ENCODE measurements at places on chromosomes 7 and 10.

DNA sequence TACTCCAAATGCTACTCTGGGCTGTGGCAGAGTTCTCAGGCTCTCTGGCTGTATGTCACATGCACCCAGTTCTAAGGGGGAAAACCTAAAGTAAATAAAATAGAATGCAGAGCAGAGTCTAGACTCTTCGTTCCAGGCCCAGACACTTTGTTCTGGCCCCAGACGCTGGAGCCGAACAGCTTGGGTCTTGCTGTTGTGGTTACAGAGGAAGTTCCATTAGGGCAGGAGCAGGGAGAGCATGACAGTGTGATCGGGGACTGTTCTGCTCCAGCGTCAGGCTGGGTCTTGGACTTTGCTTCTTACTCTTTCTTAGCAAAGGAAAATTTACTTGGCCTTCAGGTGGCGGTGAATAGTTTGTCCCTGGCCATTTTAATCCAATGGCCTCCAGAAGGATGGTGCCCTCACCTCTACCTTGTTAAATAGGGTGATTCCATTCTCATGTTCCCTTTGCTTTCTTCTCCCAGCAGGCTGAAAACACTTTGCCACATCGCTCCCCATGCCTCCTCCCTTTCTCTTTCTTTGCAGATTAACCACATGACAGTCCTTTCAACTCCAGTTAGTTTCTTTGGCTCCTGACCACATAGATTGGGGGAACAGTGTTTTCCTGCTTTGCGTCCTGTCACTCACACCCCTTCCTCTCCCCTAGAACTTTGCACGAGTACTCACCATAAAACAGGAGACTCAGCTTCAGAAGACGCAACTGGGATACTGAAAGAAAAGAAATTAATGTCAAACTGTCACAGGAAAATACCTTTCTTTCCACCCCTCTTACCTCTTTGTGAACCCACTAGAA is 730.8 kb downstream of the SUGCT start:
- DNase-seq = no peak

DNA sequence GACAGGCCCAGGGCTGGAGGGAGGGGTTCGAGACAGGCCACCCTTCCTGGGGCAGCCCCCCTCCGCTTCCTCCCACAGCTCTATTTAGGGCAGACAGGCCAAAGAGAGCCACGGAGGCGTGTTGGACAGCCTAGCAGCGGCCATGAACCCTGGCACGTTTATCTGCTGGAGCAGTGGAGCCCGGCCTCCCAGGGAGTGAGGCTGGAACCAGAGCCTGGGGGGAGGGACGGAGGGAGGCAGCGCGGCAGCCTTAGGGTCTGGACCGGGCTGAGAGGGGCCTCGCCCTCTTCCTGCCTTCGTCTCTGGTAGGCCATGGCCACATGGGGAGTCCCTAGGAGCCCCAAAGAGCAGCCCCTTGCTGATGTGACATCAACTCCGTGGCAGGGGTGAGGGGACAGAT is 17.1 kb downstream of the UNCX start:
- DNase-seq = no peak

- no peak for DNase-seq
Observed at GRCh38 chr10:59279991-59280505, 82.3 kb downstream of the FAM13C start.

- peak; percentile 19 for DNase-seq
Observed at GRCh38 chr7:87148332-87148955, 3.8 kb upstream of the DMTF1 start.

DNA sequence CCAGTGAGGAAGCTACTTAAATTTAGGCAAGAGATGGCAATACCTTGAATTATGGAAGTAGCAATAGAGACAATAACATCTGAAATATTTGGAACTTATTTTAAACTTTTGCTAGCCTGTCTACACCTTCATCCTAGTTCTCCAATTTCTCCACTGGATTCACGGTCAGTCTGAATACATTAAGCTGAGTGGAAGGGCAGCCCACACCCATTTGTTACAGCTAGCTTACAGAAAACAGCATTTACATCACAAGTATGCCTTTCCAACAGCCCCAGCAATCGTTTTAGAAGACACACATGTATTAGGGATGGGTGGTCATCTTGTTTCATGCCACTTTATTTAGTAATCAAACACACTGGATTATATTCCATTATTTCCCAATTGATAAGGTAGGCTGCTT is 16.7 kb downstream of the EPC1 start:
- DNase-seq = no peak

GRCh38 chr10:117662751-117663540 is 120.4 kb downstream of the EMX2 start:
- no peak for DNase-seq

GRCh38 chr7:115679976-115680375 is 350.6 kb downstream of the TFEC start:
- no peak for DNase-seq

GRCh38 chr7:16396766-16397500 is 24.4 kb downstream of the CRPPA start:
- no peak for DNase-seq

DNA sequence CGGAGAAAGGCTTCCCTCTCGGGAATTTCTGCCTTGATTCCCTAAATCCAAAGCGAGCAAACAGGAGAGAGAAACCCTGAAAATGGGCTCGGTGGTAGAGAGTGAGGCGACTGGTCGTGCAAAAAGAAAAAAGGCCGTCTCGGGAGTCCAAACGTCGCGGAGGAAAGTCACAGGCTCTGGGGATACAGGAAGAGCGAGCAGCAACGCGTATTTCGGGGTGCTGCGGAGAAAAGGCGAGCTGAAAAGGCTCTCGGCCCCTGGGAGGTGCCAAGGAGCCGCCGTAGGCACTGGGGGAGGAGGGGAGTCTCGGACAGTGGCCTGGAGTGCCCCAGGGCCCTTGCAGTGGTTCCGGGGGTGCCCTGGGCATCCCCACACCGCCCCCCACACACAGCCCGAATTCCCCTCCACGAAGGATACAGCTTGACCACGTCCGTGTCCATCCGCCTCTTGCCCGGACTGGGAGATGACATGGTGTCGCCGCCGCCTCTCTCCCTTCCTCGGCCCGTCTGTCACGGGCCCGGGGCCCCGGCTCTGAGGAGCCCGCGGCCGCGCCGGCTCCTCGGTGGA is 591 bp downstream of the UBE2H start:
- DNase-seq = no peak

DNA sequence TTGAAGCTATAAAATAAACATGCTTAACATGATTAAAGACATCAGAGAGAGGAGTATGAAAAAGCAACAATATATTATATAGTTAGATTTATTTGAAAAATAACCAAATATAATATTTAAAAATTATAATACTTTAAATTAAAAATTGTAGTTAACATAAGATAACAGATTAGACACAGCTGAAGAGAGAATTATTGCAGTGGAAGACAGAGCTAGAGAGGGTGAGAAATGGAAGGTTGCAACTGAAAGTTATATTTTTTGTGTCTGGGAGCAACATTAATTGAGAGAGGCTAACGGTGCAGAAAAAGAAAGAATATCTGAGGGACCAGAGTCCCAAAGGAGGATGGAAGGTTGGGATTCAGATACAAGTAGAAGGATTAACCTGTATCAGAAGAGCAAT is 548.9 kb upstream of the FZD8 start:
- DNase-seq = no peak

GRCh38 chr7:151761957-151762356 is 115.0 kb downstream of the PRKAG2 start:
- DNase-seq = no peak

- DNase-seq = peak; percentile 28
Observed at GRCh38 chr10:110137142-110137545, 70.3 kb upstream of the MXI1 start.

DNA sequence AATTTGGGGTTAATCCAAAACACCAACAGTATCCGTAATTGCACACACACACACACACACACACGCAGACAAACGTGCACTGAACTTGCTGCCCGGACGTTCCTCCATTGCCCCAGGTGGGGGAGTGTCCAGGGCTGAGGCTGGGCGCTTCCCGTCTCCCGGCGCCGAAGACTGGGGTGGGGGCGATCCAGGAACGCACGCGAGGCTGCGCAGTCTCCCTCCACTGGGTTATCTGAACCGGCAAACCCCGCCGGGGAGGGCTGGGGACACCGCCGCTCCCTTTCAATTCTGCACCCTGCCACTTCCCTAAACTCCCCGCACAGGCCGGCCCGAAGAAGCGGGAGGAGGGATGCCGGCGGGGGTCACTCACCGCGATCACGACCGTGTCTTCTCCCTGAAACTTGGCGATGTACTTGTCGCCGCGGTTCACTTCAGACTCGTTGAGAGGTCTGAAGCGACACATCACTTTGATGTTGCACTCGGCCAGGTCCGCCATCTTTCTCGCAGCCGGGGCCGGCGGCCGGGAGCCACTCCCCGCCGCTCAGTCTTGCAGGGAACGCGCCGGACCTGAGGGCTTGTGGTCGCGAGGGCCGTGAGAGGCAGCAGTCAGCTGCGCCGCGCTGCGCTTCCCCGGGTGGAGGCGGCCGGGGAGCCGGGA is 618 bp downstream of the KIF5B start:
- DNase-seq = peak; percentile 58

DNA sequence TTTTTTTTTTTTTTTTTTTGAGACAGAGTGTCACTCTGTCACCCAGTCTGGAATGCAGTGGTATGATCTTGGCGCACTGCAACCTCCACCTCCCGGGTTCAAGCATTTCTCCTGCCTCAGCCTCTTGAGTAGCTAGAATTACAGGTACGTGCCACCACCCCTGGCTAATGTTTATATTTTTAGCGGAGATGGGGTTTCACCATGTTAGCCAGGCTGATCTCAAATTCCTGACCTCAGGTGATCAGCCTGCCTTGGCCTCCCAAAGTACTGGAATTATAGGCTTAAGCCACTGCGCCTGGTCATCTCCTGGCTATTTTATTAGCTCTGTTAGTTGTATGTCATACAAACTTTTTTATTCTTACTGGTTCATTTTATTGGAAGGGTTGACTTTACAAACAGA is 103.0 kb downstream of the LCOR start:
- no peak for DNase-seq

- DNase-seq = no peak
Observed at GRCh38 chr7:129609666-129610065, 1.9 kb upstream of the NRF1 start.

Data from NCI-H345 (cell line).